Heart right ventricle (tissue), 16 donors: ENCODE measurements at places on chromosomes 5 and 9. TPM values are rescaled to one million over a fixed set of nuclear protein-coding genes. Genes with fewer than 3 reads are reported as not detected.

The IFNB1 gene
- not detected for total RNA-seq

The TCF7 gene
- total RNA-seq = 3.3 TPM

- H3K27me3 ChIP-seq = no peaks in the 10 kb centered on the region
- DNase-seq = no peak
- H3K4me3 ChIP-seq = no peak overlapping the region
- no peaks in the 10 kb centered on the region for H3K4me1 ChIP-seq
- no peaks in the 10 kb centered on the region for H3K36me3 ChIP-seq
- no peak overlapping the region for H3K27ac ChIP-seq
Observed at GRCh38 chr9:116515541-116515940, 171.6 kb upstream of the TRIM32 start.

DNA sequence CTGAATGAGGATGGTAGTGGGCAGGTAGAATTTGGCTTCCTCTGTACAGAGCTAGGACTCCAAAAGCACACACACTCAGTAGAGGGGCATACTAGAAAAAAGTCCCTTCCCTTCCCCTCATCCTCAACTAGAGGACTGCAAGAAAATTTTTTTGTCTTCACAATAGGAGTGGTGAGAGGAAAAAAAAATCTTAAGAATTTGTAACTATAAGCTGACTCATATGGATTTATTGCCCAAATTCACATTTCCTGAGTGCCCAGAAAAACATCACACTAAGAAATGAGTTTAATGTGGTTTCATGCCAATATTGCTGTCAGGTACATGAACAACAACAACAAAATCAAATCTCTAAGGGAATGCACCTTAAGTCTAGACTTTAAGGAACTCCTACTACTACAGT is 43.7 kb downstream of the RANBP6 start:
- no peaks in the 10 kb centered on the region for H3K27me3 ChIP-seq
- peaks cover 6% of the 10 kb centered on the region for H3K4me1 ChIP-seq
- H3K27ac ChIP-seq = no peak overlapping the region
- peaks cover 75% of the 10 kb centered on the region for H3K36me3 ChIP-seq
- no peak for DNase-seq

DNA sequence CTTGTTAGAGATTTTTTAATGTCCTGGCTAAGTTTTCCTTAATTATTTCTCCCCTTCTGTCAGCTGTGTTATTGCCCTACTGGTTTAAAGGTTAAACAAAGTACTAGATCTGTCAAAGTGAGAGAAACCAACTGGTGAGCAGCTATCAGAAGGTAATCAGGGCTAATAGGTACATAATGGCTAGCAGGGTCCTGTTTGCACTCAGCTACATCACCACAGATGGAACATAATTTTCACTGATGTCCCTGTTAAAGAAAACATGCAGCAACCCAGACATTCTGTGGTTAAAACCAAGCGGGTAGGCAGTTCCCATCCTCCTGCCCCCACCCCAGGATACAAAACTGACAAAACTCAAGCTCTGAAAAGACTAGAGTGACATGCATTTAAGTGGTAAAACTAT is 473.9 kb downstream of the NR2F1-AS1 start:
- no peak for DNase-seq
- no peak overlapping the region for H3K4me3 ChIP-seq
- H3K36me3 ChIP-seq = no peaks in the 10 kb centered on the region
- no peaks in the 10 kb centered on the region for H3K27me3 ChIP-seq
- H3K27ac ChIP-seq = no peak overlapping the region

GRCh38 chr5:3701694-3702093 is 106.1 kb downstream of the IRX1 start:
- DNase-seq = no peak
- no peak overlapping the region for H3K4me3 ChIP-seq
- no peaks in the 10 kb centered on the region for H3K4me1 ChIP-seq
- no peak overlapping the region for H3K27ac ChIP-seq
- H3K36me3 ChIP-seq = no peaks in the 10 kb centered on the region

- H3K27ac ChIP-seq = no peak overlapping the region
- DNase-seq = no peak
- H3K27me3 ChIP-seq = no peaks in the 10 kb centered on the region
- H3K4me1 ChIP-seq = peaks cover 6% of the 10 kb centered on the region
Observed at GRCh38 chr9:3902631-3903030, 376.8 kb upstream of the RFX3 start.
